Iris pigment epithelial cell (primary cell): ENCODE measurements at places on chromosomes 6 and 20.
A peak's percentile ranks its signal among the peaks of the same experiment; 100 is the strongest.

DNA sequence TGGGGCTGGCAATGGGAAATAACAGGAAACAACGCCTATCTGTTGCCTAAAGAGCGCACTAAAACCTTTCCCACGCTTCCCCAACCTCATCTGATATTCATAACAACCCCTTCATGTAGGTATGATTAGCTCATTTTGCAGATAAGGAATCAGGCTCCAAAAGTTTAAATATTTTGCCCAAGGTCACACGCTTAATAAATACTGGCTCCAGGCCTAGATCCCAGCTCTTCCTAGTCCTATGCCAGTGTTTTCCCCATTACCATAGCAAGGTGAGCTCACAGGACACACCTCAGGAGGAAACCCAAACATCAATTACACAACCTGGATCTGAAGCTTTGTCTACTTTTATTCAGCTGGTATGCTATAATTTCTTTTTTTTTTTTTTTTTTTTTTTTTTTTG, 19.6 kb downstream of the MBOAT1 start:
- no peak for DNase-seq

- no peak for DNase-seq
Observed at GRCh38 chr6:154951345-154952200, 43.5 kb upstream of the TIAM2 start.

DNA sequence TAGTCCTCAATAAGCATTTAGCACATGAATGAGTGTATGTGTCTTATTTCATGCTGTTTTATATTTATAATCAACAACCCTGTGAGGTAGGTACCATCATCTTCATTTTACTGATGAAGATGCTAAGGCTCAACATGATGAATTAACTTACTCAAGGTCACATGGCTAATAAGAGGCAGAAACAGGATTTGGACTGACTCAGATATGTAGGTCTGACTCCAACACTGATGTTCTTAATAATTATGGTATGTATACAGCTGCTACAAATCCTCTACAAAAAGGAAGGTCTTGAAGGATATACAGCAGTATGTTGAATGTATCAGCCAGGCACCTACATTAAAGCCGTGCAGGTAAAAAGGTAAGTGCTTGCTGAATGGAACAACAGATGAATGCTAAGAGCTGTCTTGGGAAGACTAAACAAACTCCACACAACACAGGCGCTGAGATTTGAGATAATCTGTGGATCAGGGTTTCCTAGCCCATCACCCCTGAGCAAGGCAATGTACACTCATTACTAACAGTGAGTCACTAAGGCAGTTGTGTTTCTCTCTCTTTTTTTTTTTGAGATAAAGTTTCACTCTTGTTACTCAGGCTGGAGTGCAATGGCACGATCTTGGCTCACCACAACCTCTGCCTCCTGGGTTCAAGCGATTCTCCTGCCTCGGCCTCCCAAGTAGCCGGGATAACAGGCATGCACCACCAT, 31.9 kb downstream of the TTI1 start:
- peak; percentile 87 for DNase-seq

DNA sequence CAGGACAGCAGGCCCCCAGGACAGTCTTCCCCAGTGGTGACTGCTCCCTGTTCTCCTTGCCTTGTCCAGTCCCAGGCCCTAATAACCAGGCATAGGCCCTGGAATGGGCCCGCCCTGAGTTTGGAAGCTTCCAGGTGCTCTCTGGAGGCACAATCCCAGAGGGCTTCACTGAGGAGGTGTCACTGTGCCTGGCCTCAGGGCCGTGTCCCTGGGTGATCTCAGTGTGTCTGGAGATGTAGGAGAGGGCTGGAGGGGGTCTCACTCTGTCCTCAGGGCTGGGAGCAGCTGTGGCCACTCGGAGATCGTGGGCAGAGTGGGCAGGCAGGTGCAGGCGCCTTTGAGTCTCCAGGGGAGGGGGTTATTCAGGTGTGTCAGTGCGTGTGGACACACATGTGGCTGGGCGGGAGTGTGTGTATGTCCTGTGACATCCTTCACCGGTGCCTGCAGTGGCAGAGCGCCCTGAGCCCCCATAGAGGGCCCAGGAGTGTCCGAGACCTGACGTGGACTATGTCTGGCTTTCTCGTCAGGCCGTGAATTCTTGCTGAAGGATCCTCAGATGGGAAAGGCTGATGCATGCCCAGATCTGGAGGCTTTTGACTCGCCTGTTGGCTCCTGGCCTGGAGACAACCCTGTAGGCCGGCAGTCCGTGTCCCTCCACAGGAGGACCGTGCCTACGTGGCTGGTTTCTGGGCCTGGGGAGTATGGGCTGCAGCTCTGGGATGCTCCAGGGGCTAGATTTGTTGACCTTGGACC, 5.5 kb upstream of the NPBWR2 start:
- no peak for DNase-seq

DNA sequence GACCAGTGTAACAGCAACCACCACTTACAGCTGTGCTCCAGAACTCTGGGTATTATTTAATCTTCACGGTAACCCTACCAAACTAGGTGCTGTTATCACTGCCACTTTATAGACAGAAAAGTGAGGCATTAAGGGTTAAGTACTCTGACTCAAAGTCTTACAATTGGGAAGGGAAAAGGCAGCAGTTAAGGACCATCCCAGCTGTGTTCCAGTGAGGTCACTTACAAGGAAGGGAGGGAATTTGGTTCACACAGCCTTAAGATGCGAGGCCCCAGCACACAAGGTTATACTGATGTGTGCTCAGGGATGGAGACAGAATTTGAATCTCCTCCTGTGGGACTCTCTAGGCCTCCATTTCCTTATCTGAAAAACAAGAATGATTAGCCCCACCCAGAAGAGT, 46.7 kb downstream of the TRERF1 start:
- DNase-seq: peak; percentile 44

GRCh38 chr20:5531318-5532081, 214.7 kb upstream of the PROKR2 start:
- DNase-seq: peak; percentile 81
